ENCODE measurements at places on chromosomes 5 and 9.

DNA sequence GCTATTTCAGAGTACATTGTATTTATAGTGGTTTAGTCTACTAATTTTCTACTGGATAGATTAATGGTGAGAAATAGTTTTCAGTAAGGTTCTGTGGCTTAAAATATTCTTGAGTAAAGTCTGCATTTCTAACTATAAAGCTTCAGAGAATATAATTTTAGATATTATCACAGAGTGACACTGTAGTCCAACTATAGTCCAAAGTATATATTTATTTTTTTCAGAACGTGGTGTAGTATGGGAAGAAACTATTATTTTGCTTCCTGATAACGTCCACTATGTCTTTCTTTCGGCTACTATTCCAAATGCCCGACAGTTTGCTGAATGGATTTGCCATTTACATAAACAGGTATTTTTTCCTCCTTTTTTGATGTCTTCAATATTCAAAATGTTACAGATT lies 35.3 kb downstream of the MTREX start:
- DNase-seq: no peak

DNA sequence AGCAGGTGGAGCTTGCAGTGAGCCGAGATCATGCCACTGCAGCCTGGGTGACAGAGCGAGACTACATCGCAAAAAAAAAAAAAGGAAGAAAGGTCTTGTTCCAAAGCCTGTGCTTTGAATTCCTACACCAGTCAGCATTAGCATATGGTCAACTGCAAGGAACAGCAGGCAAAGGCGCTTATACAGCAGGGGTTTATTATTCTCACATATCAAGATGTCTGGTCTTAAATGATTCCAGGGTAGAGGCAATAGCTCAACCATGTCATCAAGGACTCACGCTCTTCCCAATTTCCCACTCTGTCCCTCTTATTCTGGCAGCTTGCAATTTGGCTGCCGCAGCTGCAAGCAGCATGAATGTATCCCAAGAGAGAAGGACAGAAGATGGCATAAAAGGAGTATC lies 28.6 kb upstream of the HRH2 start:
- no peak for DNase-seq

DNA sequence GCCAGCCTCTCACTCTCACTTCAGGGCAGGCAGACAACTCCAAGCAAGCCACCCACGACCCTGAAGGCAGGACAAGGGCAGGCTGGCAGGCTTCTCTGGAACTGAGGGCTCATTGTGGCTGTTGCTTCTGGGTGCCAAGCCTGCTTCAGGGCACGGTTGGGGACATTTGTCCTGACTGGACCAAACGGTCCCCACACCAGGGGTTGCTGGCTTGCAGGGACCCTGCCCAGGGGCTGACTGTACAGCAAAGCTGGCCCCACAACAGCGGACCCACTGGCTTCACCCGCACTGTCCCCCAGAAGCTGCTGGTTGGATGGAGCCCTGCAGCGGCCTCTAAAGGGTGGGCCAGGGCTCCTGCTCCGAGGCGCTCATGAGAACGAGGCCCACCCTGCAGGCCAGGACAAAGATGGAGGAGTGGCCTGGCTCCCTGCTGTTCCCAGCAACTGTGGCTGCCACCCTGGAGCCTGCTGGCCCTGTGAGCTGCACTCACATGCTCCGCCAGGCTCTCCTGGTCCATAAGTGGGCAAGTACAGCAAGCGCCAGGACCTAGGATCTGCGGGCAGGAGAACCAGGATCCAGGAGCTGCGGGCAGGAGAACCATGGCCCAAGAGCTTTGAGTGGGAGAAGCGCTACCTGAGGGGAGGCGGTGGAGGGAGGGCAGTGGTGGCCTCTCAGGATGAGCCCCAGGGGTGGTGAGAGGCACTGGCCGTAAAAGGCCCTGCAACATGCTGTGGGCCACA lies 34.4 kb upstream of the NSMF start:
- DNase-seq: no peak

- DNase-seq: no peak
These were observed 15.4 kb downstream of the LMX1B start for GRCh38 chr9:126628969-126629674.

- DNase-seq: no peak
These were observed 5.3 kb downstream of the MACROH2A1 start for GRCh38 chr5:135393691-135394090.

DNA sequence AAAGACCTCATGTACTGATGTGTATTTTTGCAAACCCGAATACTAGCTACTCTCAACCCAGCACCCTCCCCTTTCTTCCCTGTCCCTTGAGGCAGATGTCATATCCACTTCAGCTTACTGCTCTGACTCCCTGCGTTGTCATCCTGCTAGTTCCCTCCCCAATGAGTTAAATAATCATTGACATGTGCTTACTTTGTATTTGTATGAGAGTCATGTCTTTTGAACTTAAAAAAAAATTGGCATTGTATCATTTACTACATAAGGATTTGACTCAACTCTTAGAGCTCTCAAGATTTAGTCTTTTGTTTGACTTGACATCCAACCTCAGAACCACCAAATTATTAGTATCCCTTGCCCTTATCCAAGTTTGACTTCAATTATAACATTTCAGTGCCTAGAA lies 219.7 kb upstream of the TUT7 start:
- no peak for DNase-seq

- DNase-seq: no peak
These were observed 126.4 kb downstream of the LPAR1 start for GRCh38 chr9:110911659-110912418.

DNA sequence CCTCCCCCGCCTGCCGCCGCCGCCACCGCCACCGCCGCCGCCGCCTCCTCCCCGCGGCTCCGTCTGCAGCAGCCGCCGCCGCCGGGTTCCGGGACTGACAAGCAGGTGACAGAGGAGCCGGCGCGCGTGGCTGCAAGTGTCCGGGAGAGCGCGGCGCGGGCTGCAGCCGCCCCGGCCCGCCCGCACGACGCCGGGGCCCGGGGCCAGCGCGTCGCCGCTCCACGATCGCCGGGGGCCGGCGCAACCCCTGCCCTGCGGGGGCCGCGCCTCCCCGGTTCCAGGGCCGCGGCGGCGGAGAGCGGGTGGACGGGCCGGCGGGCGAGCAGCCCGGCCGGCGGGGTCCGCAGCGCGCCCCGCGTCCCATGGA lies 343 bp downstream of the LMX1B start:
- no peak for DNase-seq

- no peak for DNase-seq
These were observed 198.8 kb downstream of the BNC2 start for GRCh38 chr9:16671591-16672137.

DNA sequence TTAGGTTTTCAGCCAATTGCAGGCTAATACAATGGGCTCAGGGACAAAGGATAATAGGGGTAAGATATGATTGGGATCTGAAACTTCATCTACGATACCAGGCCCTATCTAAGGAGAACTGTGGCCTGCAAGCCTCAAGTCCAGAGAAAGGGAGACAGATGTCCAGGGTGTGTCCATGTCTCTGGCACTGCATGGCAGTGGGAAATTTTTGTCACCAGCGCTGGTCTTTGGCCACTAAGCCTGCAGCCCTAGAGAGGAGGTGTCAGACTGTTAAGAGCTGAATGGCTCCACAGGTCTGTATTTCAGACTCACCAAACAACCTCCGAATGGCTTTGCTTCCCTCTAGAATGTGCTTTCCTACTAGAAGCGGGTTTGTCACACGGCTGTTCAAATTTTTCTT lies 6.6 kb upstream of the CNOT6 start:
- DNase-seq: no peak

GRCh38 chr5:132477784-132478365 lies 12.7 kb downstream of the IRF1 start:
- DNase-seq: no peak

- DNase-seq: no peak
These were observed 4.8 kb downstream of the SURF6 start for GRCh38 chr9:133331221-133331620.

DNA sequence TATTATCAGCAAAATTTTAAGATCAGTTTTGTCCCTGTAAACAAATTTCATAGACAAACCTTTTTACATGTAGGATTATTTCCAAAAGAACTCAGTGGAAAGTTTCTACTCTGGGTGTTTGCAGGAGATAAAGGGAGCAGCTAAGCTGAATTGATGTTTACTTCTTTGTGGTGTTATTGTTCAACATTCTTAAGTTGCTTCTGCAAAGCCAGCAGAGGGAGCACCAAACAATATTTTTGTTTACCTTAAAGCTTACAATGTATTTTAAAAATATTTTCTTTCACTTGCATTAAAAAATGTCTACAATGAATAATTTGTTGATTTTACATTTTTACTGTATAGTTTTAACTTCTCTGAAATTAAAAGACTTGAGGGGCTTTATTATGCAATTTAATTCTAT lies 135.4 kb downstream of the ATG10 start:
- no peak for DNase-seq

DNA sequence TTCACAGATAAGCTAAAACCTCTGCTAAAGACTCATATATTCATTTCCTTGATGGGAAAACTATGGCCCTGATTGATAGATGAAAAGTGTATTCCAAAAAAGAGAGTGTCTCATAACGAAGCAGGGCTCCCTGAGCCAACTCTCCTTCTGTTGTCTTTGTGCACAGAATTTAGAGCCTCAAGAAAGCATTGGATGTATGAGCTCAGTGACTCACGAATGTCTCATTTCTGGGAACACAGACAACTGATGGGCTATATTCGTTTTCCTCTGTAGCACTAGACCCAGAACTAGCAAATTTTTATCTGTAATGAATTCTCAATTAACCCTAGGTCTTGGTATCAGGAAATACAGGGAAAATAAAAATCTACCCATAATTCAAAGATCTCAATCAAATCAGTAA lies 88.4 kb downstream of the LMNB1 start:
- DNase-seq: no peak

- DNase-seq: no peak
These were observed 13.8 kb downstream of the VAV2 start for GRCh38 chr9:133978226-133978898.

DNA sequence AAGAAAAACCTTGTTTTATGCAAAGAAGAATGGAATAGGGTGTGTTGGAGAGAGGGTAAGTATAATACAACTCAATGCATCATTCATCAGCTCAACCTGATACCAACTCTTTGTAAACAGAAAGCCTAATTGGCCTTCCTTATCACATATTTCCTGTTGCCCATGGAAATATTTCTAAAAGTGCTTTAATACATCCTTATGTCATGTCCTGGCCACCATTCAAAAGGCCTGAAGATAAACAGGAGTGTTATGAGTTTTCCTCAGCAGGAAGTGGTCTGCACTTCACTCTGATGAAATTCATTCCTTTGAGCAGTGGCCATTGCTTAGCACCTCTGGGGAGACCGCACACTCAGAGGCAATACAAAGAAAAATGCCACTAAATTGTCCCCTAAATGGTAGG lies 511.2 kb downstream of the SEMA5A start:
- DNase-seq: no peak

DNA sequence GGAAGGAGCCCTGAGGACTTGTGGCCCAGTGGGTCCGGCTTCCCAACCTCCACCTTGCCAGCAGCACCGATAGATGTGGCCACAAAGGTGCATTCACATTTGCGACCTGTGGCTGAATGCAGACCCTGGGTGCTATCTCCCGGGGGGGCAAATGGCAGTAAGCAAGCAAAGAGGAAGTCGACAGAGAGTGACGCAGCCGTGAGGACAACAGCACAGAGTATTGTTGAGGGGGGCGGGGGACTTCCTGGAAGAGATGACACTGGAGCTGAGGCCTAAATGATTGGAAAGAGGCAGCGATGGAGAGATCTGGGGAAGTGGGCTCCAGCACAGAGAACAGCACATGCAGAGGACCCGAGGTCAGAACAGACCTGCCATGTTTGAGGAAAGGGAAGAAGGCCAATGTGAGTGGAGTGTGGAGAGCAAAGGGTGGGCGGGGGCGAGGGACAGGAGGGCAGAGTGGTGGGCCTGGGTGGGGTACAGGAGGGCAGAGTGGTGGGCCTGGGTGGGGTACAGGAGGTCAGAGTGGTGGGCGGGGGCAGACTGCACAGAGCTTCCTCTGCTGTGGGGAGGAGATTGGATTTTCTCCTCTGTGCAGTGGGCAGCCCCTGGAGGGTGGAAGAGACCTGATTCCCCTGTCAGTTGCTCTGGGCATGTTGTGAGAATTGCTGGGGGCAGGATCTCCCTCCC lies 42.6 kb downstream of the ADAMTS2 start:
- DNase-seq: no peak
